NCI-H1417 (cell line): ENCODE measurements at places on chromosomes 5 and 9.

DNA sequence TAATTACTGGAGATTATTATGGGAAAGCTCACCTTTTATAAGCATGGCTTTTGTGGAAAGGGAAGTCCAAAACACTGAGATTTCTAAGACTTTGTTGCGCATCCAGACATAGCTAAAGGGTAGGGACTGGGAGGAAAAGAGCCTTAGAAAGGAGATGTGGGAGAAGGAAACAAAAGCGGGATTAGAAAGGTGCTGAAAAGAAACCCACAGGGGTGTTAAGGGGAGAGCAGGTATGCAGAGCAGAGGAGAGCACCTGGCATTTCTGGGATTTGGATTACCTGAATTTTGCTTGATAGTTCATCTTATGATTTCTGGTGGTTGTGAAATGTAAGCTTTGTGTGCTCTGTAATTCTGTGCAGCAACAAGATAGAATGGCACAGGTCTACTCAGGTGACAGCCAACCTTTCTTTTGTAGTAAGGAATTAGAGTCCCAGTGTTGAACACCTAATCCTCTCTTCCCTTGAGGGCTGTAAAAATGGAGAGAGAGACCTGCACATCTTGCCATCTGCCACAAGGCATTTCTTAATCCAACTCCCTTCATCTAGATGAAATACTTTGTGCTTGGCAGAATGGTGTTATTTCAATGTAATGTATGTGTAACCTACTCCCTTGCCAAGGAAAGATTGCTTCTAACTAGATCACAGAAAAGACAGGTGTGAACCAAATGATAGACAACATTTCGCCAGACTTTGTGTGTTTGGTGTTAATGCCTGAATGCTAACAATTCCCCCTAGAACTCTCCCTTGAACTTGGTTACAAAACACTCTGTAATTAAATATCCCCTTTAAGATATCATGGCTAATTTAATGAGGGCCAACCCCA is 47.4 kb downstream of the ATPSCKMT start:
- no peak for DNase-seq

GRCh38 chr9:123438821-123439220 is 82.8 kb downstream of the CRB2 start:
- DNase-seq = no peak

DNA sequence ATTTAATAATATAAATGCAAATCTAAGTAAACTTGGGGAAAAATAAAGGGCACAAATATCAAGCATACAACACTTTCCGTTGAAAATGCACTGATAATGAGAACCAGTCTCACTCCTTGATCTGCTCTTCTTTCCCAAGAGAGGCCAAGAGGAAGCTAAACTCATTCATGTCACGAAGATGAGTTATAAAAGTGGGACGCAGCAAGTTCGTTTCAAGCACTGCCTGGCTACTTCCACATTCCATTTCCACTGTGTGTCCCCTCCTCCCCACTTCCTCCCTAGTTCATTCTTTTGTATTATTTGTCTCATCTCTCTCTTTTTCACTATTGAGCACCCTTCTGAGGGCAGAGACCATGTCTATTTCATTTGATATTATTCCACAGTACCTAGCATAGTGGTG is 158.1 kb downstream of the SLC24A2 start:
- no peak for DNase-seq

DNA sequence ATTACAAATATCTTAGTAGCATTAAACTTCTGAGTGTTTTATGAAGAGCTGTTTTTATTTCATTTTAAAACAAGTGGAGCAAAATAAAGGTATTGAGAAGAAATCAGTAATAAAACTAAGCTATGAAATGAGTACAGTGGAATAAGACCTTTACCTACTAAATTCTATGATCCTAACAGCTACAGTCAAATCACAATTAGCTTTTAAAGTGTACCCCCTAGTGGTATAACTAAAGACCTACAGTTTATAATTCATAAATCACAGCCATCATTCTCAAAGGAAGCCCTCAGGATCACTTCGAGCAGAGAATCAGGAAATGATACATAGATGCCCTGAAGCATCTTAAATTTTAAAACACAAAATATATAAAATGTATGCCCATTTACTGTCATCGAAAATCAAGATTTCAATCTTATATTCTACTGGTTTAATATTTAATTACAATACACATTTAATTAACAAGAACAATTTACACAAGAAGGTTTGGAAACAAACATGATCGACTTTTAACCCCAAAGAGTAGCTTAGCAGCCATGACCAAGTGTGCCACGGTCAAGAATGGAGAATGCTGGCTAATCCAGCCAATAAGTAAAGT is 12.3 kb downstream of the CCNH start:
- peak; percentile 8 for DNase-seq

DNA sequence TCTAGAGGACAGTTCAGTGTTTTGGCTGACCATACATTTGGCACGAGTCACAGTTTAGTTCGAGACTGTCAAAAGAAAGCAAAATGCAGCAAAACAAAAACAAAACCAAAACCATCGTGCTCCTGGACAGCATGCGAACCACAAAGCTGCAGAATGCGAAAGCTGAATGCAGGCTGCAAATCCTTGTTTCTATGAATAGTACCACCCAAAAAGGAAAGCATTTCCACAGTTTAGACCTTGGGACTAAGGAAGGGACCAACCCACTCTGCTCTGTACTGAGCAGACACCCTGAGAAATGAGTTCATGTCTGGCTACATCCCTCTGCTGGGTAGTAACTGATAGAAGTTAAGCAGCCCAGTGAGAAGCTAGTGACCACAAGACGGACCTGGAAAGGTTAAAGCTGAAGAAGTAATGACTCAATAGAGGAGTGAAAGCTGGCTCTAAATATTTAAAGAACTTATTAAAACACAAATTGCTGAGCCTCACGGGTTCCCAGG is 3.9 kb downstream of the GCNT4 start:
- DNase-seq = no peak

- DNase-seq = no peak
Measured at GRCh38 chr9:68500457-68501381, 40.0 kb downstream of the TMEM252 start.
